Right atrium auricular region (tissue), 2 donors: ENCODE measurements at places on chromosomes 16 and 17. TPM values are rescaled to one million over a fixed set of nuclear protein-coding genes. Genes with fewer than 3 reads are reported as not detected.

The OR3A3 gene
- total RNA-seq: not detected

The TOP2A gene
- 0.31 TPM for total RNA-seq

The TBC1D3K gene
- not detected for total RNA-seq

The OR2C1 gene
- total RNA-seq: not detected

The TSPOAP1 gene
- 6.1 TPM for total RNA-seq

The IL4R gene
- total RNA-seq: 11.9 TPM

The SPATA22 gene
- 0.82 TPM for total RNA-seq

The MYH2 gene
- not detected for total RNA-seq
